ENCODE measurements at places on chromosomes 6 and 20.

DNA sequence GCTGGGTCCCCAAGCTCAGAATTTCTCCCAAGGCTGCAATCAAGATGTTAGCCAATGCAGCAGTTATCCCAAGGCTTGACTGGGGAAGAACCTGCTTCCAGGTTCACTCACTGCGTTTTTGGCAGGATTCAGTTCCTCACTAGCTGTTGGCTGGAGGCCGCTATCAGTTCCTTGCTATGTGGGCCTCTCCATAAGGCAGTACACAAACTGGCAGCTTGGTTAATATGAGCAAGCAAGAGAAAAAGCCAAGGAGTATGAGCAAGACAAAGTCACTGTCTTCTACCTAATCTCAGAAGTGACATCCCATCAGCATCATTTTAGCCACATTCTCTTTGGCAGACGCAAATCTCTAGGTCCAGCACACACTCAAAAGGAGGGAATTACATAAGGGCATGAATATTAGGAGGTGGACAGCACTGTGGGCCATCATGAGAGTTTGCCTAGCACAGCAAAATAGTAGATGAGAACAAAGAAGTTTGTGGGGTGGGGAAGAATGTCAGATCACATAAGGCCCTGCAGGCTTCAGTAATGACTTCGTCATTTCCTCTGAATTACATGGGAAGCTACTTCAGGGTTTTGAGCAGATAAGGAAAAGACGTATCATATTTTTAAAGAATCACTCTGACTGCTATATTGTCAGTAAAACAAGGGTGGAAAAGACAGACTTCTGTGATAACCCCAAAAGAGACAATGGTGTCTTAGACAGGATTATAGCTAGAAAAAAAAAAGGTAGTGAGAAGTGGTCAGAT lies 25.5 kb downstream of the LMBRD1 start:
- no peak for DNase-seq

- no peak for DNase-seq
These were observed 754.1 kb upstream of the MAP3K7 start for GRCh38 chr6:91340896-91341395.

- DNase-seq: no peak
These were observed 29.7 kb downstream of the MYB start for GRCh38 chr6:135210632-135211305.

- no peak for DNase-seq
These were observed 40.1 kb downstream of the BFSP1 start for GRCh38 chr20:17491041-17491440.

DNA sequence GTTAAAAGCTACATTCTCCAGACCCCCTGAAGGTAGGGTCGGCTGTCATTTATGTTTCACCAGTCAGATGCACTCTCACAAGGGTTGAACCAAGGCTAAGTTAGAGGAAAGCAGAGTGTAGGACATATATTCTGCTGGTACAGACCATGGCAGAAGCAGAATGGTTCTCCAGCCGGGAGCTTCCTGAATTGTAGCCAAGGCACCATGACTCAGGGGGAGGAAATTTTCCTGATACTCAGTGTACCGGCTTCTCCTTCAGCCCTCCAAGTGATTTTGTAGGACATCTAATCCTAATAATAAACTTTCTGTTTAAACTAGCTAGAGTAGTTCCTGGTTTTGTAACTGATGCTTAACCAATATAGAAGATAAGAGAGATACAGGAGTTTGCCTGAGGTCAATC lies 14.2 kb upstream of the SLPI start:
- no peak for DNase-seq
